Left kidney (tissue), 8 donors: ENCODE measurements at places on chromosomes 4 and X.
A peak's percentile ranks its signal among the peaks of the same experiment; 100 is the strongest.

DNA sequence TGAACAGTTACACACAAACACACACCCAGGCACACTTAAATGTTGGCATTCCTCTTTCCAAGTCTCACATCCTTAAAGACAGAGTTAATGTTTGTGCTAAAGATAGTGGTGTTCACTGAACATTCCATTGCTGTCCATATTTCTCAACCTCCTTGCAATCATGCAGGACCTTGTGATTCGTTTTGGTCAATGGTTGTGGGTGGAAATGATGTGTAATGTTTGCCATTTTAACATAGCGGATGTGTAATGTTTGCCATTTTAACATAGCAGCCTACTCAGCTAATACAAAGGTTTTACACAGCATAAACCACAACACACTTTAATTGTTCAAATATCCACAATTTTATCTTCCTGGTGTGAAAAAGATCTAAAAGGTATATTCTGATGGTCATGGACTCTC is 93.9 kb downstream of the CEP44 start:
- DNase-seq, result no peak

- no peak for DNase-seq
Measured at GRCh38 chr4:23728971-23729370, 160.9 kb downstream of the PPARGC1A start.

GRCh38 chr4:166657261-166657660 is 577.0 kb downstream of the SPOCK3 start:
- DNase-seq, result no peak

DNA sequence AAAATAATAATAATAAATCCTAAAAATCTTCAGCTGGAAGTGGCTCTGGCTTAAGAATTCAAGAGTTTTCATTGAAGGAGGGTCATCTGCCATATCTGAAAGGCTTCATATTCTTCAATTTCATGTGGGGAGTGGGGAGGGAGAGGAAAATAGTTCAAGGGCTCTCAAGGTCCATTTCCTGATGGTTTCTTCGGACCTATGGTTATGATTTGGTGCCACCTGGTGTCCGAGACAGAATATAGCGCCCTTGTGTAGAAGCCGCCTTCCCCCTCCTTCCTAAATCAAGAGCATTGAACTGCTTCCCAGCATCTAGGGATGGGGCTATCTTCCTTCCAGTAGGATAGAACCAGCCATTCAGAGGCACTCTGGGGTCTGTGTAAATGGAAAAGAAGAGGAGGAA is 34.3 kb downstream of the NLGN3 start:
- DNase-seq, result peak; percentile 69

- DNase-seq, result no peak
Measured at GRCh38 chr4:153850533-153851280, 61.8 kb upstream of the SFRP2 start.

DNA sequence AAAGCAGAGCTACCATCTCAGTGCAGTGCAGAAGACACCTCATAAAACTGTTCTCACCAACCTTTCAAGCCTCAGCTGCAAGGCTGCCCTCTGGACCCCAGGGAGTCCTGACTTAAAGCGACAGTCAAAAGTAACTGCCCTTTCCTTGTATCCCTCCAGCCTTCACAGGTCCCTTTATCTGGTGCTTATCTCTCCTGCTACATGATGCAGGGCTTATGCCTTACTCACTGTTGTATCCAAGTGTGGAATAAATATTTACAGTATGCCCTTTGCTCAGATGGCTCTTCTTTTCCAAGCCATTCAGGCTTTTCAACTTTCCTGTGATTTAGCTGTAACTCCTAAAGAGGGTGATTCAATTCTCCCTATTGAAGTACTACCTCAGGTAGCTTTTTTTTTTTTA is 92.6 kb downstream of the KDR start:
- DNase-seq, result no peak

DNA sequence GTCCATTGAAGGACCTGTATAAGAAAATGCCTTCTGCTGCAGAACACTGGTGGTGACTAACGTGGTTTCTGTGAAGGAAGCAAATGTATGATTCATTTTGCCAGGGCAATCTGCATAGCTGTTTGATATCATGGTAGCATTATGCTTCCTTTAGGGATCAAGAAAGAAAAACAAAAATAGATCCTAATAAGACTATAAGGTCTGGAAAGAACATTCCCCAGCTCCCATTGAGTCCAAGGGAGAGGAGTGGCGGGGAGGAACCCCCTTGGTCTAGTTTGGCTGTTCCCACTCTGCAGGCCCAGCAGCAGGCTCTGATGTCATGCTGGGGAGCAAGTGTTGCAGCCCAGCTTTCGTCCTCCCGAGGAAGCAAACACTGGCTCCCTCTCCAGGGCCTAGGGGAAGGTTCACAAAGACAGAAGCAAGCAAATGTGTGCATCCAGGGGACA is 154.5 kb upstream of the GALNT7 start:
- no peak for DNase-seq

DNA sequence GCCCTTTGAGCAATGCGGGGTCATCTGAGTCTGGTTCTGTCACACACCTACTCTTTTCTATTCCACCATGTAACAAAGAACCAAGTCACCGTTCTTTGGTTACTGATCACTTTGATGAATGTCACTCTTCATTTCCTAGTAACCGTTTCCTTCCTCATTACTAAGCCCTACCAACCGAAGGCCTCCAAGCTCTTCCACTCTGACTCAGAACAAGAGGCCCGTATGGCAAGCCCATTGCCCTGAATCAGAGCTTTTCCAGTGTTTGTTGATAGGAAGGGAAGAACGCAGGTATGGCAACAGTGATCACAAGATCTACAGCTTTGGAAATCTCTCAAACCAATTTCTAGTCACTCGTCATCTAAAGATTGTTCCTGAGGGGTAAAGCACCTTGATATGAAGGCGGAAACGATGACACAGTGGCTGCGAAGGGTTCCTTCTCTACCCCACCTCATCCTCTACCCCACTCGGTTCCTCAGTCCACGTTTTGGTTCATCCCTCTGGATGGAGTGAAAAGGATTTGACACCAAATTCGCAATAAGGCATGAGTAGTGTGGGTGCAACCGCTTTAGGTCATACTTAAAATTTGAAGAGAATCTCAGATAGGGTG is 28.0 kb upstream of the CD40LG start:
- no peak for DNase-seq

GRCh38 chr4:125401784-125402183 is 87.0 kb downstream of the FAT4 start:
- DNase-seq, result no peak

GRCh38 chr4:120814886-120815285 is 107.6 kb downstream of the PRDM5 start:
- no peak for DNase-seq

DNA sequence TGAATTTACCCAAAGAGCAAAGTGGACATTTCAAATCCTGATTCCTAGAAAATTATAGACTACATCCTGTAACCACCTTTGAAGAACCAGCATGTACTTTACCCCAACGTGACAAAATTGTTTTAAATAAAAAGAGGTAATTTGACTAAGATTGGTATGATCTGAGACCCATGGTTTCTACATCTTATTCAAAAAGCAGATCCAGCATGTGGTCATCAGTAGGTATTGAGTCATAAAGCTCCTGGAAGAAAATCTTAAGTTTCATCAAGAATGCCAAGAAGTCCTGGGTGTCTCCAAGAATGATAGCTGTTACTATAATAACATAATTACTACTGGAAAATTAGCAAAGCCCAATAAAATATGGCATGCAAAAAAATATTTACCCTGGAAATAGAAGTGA is 61.8 kb downstream of the NFKB1 start:
- DNase-seq, result no peak
